GM06990 (cell line): ENCODE measurements at places on chromosomes 12 and 14.

DNA sequence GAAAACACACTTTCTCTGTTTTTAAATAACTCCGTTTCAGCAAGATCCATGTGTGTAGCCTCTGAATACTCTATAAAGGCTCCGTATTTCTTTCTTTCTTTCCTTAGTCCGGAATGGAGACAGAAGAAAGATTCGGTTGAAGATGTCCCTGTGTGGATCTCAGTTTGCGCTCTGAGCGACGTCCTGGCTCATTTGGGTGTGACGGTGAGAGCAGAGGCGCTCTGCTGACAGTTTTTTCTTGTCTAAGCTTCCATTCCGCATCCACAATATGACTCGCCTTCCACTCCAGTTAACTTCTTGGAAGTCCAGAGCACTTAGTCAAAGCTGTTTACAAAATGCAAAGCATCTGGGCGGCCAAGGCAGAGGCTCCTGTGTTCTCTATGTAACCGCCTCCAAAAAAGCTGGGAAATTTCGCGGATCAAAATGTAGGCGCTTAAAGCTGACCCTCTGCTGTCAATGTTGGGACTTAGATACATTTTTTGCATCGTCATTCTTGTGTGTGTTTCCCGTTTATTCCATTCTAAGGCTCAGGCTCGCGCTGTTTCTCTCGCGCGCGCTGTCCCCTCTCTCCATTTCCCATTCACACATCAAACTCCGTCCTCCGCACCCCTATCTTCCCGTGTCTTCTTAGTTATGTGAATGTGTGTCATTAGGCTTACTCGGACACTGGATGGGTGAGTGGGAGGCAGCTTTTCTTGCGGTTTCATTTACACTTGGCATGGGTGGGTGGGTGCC, 880 bp upstream of the FLRT2 start:
- DNase-seq = no peak

- DNase-seq = no peak
Measured at GRCh38 chr14:39621223-39621622, 189.0 kb upstream of the FBXO33 start.

DNA sequence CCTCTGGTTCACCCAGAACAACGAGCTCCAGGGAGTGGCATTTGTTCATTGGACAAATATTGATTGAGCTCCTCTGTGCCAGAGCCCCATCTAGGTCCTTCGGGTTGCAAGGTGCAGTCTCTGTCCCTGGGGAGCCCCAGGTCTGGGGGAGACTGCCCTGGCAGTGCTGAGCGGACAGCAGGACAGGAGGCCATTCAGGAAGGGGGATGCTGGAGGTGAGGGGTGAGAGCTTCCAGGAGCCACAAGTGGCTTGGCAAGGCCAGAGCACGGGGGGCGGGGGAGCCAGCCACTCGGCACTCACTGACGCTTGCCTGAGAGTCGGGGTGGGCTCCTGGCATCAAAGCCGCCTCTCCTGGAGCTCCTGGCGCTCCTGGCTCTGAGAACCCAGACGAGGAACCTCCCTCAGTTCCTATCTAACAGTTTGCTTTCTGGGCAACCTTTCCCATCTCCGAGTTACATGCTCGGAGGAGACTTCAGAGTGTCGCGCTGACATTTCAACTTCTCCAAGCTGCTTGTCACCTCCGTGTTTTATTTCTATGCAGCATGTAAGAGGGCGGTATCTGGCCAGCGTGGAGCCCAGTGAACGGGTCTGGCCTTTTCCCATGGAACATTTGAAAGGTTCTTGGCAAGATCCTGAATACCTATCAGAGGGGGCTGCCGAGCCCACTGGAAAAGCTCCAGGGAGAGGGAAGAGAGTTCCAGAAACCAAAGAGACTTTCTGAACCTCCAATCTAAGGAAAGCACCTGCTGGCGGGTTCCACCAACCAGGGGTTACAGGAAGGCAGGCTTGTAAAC, 62.0 kb upstream of the BCL11B start:
- no peak for DNase-seq

DNA sequence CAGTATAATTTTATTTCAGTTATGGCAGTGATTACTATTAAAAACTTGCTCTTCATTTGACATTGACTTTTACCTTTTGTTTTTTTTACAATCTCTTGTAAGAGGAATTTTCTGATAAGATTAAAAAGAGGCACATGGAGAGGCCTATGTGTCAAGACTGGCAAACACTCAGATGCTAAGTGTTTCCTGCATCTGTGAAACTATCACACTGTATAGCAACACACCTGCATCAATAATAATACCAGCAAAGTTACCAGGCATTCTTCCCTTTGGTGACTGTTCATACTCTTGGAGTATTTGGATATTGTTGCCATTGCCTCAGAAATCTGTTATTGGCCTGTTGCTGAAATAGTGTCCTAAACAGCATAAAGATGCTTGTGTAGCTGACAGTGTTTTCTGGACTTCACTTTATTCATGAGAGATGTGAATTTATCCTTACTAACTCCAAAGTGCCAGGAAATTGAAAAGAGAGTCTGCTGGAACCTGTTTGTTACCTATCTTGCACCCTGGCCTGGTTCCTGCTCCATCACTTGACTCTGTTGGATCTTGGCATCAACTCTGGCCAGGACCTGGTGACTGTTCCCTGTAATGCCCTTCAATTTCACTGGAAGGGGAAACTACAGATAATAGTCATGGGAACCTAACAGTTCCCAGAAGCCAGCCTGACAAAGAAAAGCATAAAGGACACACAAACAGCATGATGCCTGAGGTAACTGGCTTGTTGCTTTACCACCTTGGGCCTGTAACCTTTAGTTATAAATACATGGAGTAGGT, 19.8 kb downstream of the SLC16A7 start:
- DNase-seq = no peak

GRCh38 chr14:71803539-71804260, 128.5 kb upstream of the RGS6 start:
- no peak for DNase-seq

- no peak for DNase-seq
Measured at GRCh38 chr12:15130541-15130940, 90.7 kb downstream of the RERG start.

- no peak for DNase-seq
Measured at GRCh38 chr14:95402176-95402575, 82.5 kb upstream of the CLMN start.
